Smooth muscle cell of the brain vasculature (primary cell): ENCODE measurements at places on chromosomes 1 and 21.

DNA sequence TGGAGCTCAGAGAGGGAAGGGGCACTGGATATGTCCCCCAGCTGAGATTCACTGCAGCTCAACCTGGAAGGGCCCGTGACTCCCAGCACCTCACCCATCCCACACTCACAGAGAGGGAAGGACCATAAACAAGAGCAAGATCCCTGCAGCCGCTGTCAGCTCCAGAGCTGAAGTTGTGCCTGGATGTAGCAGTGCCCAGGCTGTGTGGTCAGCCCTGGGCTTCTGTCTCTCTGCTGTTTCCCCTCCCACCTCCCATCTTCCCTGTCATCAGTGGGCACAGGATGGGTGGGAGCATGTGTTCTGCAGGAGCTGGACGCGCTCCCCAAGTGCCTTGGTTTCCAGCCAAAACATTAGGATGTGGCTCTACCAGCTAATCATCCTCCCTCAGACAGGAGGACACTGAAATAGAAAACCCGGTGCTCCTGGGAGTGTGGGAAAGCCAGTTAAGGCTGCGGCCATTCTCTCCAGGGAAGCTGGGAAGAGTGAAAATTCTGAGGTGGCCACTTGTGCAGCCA is 282.7 kb downstream of the NPHP4 start:
- DNase-seq: no peak

DNA sequence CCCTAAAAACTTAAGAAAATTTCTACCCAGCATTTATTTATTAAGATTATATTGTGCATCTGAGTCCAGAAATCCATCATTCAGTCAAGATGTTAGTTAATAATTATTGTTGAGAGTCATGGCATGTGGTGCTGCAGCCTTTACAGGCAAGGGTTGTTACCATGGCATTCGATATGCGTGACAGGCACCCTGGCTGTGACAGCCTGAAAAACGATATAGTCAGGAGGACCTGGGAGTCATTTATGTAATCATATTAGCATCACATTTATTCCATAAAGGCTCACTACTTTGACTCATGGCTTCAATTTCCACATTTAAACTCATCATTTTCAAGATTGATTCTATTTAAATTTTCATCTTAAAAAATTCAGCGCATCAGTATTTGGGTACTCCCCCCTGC is 68.0 kb downstream of the CACHD1 start:
- no peak for DNase-seq

DNA sequence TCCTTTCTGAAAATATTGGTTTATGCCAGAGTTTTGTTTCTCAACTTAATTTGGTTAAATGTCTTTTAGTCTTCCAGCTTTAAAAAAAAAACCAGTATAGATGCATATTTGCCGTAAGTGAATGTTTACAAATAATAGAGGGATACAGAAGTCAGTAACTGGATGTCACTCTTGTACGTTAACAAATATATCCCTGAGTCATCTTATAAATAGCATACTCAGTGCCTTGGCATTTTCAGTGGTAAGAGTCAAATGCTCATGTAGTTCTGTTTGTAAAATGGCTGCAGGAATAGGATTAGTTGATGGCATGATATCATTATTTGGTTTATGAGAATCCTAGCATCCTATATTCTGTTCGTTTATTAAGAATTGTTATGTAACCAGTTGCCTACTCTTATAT is 55.4 kb downstream of the SPEN start:
- no peak for DNase-seq

- DNase-seq: no peak
These were observed 178.5 kb upstream of the DEPDC1 start for GRCh38 chr1:68675336-68675735.

GRCh38 chr1:234827656-234828055 is 217.7 kb upstream of the IRF2BP2 start:
- DNase-seq: no peak

GRCh38 chr1:240616018-240616417 is 4.1 kb upstream of the GREM2 start:
- no peak for DNase-seq

DNA sequence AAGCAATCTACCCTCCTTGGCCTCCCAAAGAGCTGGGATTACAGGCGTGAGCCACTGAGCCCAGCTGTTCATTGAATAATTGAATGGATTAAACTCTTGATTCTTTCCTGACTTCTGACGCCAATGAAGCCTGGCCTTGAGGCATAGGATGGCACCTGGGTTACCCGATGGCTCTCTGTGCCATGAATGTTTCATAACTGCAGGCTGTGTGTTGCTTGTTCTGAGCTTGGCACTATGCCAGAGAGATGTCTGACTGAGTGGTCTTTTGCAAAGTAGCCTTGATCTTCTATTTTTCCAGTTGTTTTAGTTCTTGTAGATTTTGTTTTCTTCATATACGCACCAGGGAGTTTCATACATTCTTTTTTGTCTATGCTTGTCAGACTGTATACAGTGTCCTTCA is 38.5 kb upstream of the AK4 start:
- no peak for DNase-seq

GRCh38 chr21:37435711-37436110 is 69.1 kb downstream of the DYRK1A start:
- no peak for DNase-seq

- peak; percentile 18 for DNase-seq
These were observed 90.5 kb downstream of the TRABD2B start for GRCh38 chr1:47906527-47907176.

DNA sequence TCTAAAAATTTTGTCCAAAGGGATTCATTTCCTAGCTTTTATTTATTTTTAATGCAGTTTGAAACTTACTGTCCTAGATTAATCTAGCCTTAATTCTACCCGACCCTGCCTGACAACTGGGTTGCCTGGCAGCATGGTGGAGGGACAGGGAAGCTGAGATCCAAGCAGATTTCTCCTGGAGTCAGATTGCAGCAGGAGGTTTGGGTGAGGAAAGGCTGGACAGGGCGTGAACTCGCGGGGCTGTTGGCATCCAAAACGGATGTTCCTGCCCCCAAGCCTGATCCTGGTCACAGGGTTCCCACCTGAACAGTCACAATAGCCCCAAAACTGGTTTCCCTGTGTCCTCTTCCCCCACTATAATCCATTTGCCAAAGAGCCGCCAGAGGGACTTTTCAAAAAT is 23.2 kb downstream of the TCEA3 start:
- DNase-seq: no peak

DNA sequence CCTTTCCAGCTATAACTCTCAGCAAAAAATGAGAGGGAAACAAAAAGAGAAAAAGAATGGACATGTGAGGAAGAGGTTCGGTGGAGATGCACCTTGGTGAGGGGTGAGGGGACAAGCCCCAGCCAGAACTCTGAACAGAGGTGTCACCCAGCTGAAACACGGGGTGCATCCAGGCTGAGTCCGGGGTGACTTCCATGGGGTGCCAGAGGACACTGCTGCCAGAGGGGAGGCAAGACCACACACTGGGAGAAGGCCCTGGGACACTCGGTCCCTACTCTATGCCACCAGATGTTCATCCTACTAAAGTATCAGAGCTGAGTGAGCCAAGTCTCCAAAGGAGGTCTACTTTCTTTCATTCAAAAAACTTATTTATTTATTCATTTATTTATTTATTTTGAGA is 36.1 kb upstream of the PPP1R15B start:
- no peak for DNase-seq

- DNase-seq: no peak
These were observed 110.8 kb upstream of the KAZN start for GRCh38 chr1:14487671-14488070.

DNA sequence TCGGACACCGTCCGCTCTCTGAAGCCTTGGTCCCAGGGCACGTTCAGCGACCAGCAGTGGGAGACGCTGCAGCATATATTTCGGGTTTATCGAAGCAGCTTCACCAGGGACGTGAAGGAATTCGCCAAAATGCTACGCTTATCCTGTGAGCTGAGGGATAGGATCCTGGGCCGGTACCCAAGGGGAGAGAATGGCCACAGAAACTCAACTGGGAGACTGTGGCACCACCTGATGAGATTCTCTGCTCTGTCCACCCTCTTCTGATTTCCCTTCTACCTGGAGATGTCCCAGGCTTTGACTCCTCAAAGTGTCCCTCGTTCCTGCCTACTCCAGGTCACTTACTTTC is 855 bp downstream of the CD1D start:
- no peak for DNase-seq

DNA sequence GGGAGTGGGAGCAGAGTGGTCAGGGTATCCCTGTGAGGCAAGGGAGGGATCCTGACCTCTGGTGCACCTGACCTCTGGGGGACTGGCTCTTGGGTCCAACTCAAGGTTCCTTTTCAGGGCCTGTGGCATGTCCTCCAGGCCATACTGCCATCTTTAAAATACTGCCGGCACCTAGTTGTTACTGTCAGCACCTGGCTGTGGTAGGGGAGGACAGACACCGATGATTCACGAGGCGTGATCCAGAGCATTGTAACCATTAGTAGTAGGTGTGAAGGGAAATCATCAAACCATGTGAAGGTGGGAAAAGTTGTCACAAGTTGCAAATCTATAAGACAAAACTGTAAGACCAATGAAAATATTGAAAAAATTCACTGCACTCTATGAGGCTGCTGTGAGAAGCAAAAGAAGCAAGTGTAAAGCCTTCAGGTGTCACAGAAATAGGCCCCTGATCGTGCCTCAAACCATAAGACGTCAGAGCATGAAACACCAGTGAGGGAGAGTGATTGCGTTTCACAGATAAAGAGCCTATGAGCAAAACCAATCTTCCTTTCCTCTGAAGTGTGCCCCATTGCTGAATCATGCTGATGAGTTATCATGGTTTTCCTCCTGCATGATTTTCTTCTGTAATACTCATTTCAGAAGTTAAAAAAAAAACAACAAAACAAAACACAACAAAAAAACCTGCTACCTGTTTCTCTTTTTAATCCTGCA is 55.3 kb downstream of the CDC7 start:
- DNase-seq: no peak

GRCh38 chr21:41835711-41836154 is 43.4 kb downstream of the PRDM15 start:
- no peak for DNase-seq

GRCh38 chr1:204520834-204521709 is 4.9 kb downstream of the MDM4 start:
- peak; percentile 43 for DNase-seq

DNA sequence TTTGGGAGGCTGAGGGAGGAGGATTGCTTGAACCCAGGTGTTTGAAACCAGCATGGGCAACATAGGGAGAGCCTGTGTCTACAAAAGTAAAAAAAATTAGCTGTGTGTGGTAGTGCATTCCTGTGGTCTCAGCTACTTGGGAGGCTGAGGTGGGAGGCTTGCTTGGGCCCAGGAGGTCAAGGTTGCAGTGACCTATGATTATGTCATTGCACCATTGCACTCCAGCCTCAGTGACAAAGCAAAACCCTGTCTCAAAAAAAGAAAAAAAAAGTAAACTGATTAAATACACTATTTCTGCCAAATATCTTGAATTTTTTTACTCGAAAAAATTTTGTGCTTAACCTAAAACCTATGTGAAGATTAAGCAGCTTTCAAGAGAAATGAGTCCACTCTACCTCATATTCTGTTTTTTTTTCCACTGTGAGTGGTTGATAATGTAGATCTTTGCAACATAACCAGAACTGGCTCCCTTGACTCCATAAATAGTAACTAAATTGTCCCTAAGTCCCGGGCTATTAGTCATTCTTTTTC is 19.4 kb upstream of the ZNF281 start:
- no peak for DNase-seq

- DNase-seq: no peak
These were observed 2.7 kb downstream of the EPHX1 start for GRCh38 chr1:225812488-225813213.

DNA sequence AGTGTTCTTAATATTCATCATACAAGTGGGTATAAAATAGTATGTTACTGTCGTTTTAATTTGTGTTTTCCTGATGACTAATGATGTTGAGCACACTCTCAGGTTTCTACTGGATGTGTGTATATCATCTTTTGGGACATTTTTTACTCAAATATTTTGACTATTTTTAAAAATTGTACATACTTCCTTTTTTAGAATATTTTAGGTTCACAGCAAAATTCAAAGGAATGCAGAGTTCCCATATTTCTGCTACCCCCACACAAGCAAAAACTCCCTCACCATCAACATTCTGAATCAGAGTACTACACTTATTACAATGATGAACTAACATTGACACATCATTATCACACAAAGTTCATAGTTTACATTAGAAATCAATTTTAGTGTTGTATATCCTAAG is 114.5 kb downstream of the DPYD start:
- no peak for DNase-seq

GRCh38 chr1:28860332-28861073 is 48.5 kb downstream of the OPRD1 start:
- no peak for DNase-seq

DNA sequence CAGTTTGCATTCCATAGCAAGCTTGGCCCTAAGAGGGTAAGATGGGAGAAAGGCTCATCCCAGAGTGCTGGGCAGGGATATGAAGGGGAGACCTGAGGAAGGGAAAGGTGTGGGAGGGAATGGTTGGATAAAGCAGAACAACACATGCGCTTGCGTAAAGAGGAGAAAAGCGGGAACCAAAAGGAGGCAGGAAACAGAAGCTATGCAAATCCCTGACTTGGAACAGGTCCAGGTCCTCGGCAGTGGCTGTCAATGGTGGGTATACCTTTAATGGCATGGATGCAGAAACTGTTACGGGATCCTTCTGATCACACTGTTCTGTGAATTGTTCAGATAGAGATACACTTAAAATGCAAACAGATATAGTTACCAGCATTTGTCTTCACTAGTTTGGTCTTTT is 455.6 kb downstream of the SIPA1L2 start:
- DNase-seq: no peak

DNA sequence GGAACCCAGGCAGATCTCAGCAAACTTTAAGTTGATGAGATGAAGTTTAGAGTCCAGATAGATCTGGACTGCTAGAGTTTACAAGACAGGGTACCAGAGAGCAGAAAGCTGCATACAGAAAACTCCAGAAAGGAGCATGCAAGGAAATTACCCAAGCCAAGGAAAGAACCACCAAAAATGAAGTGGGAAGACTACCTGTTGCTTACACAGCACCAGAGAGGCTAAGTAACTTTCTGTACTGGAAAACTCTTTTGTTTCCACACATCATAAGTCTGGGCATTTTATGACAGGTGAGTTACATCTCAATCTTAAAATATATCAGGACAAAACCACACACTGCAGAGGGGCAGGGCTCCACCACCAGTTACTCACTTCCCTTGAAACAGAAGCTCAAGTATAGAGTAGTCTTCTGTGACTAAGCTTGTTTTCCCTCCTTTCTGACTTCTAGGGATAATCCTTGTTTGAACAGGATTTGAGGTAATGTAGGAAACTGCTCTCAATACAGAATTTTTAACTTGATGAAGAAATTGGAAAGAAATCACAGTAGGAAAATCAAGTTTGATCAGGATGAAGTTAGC is 17.4 kb upstream of the GJA9 start:
- DNase-seq: no peak

DNA sequence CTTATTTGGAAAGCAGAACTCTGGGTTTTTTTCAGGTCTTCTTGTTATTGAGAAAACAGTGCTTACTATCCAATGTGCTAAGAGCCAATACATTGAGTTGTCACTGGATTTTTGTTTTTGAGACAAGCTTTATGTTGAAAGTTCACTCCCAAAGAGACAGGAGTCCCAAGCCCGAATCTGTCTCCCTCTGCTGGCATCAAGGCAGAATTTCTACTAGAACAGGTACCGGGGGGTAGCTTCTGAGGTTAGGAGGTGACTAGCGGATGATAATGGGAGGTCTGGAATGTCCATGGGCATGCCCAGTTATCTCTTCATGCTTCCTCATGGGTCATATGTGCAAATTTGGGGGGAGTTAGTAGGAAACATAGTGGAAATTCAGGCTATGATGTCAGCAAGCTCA is 25.1 kb downstream of the ZNF124 start:
- DNase-seq: no peak

GRCh38 chr1:89996450-89997110 is 1.7 kb downstream of the ZNF326 start:
- no peak for DNase-seq
